Stimulated activated CD4-positive, alpha-beta T cell treated with anti-CD3 and anti-CD28 coated beads, TNF-alpha, amount 100 ng/mL, for 48 hours (primary cell): ENCODE measurements at places on chromosomes 2 and 18.

DNA sequence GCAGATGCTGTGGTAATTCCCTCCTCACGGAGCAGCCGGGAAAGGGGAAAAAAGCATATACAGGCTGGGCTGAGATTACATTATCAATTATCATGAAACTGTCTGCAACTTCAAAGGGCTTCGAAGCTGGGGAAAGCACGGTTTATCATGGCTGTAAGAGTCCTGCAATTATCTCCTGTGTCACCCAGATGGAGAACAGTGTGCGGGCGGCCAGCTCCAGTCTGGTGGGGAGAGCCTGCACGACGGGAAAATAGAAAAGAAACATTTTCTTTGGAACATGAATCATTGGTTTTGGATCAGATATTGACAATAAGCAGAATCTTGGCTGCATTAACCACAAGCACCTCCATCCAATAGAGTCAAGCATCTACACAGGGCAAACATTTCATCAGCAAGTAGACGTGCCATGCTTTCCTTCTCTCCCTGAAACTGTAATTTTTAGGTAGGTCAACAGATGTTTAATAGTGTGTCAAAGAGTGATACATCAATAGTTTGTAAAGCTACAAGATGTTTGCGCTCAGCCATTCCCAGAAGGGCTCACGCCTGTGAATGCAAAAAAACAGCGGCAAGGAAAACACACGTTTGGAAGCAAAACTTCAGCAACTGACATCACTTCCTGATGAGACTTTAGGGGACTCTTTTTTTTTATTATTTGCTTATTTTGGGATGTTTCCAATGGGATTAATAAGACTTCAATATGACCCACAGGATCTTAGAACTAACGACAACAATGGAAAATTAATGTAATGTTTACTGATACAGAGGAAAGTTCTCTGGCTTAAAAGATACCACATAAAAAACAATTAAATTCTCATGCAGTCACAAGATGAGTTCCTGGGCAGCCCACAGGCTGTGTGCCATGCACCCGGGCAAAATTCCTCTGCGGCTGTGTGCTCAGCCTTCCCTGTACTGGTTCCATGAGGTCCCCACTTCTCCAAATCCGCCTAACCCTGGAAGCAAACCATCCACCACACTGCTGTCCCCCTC lies 111.0 kb upstream of the SALL3 start:
- no peak for DNase-seq

GRCh38 chr2:166841679-166842078 lies 46.6 kb upstream of the XIRP2 start:
- DNase-seq = no peak

DNA sequence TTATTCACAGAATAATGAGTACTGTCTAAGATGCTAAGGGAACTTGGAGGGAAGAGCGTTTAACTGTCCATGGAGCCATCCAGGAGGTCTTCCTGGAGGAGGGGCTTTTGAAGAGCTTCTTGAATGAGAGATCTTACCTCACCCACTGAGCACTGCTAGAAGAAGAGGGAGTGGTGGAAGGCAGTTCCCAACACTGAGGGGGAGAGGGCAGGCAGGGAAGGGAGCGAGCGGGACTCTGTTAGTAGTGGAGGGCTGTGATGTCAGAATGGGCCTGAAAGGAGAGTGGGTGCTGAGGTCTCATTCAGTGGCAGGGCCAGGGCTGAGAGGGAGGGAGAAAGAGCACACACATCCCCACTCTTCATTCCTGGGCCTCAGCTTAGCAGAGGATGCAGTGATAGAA lies 65.0 kb downstream of the NCK2 start:
- DNase-seq = no peak

- no peak for DNase-seq
Observed at GRCh38 chr18:57150081-57150480, 3.2 kb downstream of the BOD1L2 start.

DNA sequence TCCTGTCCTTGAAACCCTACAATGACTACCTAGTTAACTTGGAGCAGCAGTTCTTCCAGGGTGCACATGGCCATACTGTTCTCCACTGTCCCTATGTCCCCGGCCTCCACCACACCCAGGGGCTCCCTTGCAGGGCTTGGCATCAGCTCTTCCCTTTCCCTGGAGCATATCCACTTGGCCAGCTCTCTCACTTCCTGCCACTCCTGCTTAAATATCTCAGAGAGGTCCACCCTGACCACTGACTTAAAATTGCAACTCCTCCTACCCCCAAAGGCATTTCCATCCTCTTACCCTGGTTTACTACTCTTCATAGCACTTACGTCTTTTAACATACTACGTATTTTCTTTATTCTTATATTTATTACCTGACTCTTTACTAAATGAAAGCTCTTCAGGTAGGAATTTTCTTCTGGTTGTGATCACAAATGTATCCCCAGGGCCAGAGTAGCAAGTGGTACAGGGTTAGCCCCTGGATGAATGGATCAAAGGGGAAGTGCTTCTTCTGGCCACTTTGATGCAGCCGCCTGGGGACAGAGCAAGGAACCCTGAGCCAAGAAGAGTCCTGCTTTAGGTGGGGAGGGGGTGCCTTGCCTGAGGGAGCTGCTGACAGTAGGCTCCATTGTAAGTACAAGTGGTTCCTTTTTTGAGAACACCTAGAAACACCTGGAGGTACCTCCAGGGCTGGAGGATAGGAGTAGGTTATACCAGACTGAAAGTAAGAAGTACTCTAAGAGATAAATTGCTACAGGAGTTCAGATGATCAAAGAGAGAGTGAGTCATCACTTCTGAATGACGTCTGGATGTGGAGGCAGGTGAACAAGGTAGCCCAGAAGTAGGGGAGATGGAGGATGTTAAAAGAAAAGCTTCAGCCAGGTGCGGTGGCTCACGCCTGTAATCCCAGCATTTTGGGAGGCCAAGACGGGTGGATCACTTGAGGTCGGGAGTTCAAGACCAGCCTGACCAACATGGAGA lies 82.2 kb downstream of the SOCS6 start:
- DNase-seq = no peak

DNA sequence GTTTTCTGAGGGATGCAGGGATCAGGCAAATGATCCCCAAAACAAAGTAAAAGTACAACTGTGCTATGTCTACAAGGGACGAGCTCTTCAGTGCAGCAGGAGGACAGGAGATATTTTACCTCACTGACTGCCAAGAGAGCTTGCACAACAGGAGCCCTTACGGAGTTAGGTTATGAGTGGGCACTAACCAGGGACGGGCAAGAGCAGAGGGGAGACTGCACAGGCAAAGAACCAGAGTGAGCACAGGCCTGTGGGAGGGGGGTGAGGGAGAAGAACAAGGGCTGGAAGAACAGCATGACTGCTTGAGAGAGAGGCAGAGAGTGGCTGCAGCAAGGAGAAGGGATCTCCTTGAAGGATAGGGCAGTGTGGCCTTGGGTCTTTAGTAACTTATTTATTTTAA lies 101.1 kb upstream of the PID1 start:
- DNase-seq = no peak

DNA sequence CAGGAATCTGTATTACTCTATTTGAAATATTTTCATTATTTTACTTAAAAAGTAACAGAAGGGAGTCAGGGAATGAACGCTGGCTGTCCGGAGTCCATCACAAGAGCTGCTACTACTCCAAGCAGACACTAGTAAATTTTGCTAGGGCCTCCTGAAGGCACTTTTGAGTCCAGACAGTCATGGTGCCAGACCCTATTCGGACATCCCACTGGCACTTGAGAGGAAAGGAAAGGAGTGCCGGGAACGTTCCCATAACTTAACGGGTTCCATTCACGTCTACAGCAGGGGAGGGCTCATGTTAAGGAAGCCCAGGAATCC lies 563 bp upstream of the GMCL1 start:
- DNase-seq = no peak

DNA sequence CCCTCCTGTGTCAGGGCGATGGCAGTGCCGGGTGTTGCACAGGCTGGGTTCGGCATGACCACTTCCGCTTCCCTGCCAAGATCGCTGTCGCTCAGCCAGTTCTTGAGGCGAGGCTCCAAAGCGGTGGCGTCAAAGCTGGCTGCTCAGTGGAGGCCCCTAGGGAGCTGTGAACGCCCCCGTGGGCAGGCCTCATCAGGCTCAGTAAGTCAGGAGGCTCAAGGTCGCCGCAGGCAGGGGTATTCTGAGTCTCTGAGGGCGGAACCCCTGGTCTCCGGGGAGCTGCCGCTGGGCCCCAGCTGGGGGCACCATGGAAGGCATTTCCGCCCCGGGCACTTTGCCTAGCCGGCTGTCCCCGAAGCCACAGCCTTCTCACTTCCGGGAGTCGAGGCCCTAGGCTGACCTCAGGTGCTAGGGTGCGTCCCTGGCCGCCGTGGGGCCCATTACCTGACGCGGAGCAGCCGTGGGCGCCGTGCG lies 210.4 kb downstream of the SOCS6 start:
- no peak for DNase-seq

DNA sequence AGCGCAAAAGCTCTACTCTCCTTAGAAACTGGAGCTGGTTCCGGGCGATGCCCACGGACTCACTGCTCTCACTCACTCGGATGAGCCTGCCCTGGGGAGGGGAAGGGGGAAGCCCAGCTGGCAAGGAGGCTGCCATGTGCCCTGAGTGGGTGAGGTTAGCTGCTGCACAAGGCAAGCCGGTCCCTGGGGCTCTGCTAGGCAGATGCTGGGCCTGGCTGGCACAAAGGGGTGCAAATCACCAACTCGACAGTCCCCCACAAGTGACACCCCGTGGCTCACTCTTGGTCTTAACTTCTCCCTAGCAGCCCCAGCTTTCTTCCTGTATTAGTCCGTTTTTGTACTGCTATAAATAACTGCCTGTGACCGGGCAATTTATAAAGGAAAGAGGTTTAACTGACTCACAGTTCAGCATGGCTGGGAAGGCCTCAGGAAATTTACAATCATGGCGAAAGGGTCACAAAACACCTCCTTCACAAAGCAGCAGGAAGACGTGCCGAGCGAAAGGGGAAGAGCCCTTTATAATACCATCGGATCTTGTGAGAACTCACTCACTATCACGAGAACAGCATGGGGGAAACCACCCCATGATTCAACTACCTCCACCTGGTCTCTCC lies 33.2 kb downstream of the ADCY3 start:
- no peak for DNase-seq

- no peak for DNase-seq
Observed at GRCh38 chr18:58396144-58396543, 232.7 kb downstream of the ALPK2 start.

GRCh38 chr2:140808820-140809219 lies 1322.0 kb downstream of the LRP1B start:
- DNase-seq = no peak

- no peak for DNase-seq
Observed at GRCh38 chr18:4450065-4450658, 4.9 kb downstream of the DLGAP1 start.

- DNase-seq = no peak
Observed at GRCh38 chr2:229708335-229708734, 6.0 kb downstream of the DNER start.

GRCh38 chr2:227482638-227483340 lies 10.8 kb downstream of the AGFG1 start:
- DNase-seq = no peak

GRCh38 chr2:118292991-118293390 lies 204.7 kb downstream of the INSIG2 start:
- no peak for DNase-seq

GRCh38 chr2:10169053-10169578 lies 46.6 kb downstream of the RRM2 start:
- no peak for DNase-seq

- DNase-seq = no peak
Observed at GRCh38 chr2:42929546-42930024, 137.2 kb upstream of the HAAO start.

DNA sequence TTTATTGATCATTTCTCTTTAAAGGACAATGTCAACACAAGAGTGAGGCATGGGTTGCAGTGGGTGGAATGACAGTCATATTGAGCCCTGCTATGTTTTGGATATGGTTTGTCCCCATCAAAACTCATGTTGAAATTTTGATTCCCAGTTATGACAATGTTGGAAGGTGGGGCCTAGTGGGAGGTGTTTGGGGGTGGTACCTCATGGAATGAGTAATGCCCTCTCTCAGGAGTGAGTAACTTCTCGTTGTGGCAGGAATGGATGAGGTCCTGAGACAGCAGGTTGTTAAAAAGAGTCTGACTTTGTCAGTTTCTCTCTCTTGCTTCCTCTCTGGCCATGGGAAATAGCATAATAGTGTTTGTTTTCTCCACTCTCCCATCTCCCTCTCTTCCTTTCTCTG lies 345.3 kb downstream of the DCC start:
- DNase-seq = no peak

GRCh38 chr2:217904614-217904965 lies 98.2 kb downstream of the TNS1 start:
- DNase-seq = no peak

GRCh38 chr2:228559774-228560415 lies 378.4 kb upstream of the SPHKAP start:
- no peak for DNase-seq

DNA sequence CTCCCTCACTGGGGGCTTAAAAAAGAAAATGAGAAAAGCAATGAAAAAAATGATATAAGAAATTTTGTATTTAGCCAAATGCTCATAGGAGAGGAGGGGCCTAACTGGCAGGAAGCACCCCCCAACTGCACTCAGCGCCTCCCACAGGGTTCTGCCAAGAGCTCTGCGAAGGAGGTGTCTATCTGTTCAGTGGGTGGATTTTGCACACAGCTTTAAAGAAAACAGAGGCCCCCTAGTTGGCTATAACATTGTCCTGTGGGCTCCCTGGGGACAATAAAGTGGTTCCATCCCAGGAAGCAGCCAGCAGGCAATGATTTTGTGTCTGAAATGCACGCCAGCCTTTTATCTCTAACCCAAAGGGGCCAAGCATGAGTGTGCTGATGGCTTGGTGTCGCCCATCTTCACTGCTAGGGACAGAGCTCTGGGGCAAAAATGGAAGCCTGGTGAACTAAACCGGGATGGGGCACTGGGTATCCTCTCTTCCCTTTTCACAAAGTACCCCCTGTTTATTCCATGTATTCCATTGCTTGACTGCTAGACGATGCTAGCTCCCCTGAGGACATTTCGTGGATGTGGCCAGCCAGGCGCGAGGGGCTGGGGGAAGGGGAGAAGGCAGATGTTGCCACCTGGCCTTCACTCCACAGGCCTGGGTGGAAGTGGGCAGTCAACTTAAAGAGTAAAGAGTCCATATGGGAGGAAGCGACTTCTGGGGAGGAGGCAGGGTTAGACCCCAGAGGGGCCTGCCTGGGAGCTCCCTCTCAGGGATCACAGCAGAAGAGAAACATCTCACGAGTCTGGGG lies 205.7 kb downstream of the CYP26B1 start:
- DNase-seq = no peak

DNA sequence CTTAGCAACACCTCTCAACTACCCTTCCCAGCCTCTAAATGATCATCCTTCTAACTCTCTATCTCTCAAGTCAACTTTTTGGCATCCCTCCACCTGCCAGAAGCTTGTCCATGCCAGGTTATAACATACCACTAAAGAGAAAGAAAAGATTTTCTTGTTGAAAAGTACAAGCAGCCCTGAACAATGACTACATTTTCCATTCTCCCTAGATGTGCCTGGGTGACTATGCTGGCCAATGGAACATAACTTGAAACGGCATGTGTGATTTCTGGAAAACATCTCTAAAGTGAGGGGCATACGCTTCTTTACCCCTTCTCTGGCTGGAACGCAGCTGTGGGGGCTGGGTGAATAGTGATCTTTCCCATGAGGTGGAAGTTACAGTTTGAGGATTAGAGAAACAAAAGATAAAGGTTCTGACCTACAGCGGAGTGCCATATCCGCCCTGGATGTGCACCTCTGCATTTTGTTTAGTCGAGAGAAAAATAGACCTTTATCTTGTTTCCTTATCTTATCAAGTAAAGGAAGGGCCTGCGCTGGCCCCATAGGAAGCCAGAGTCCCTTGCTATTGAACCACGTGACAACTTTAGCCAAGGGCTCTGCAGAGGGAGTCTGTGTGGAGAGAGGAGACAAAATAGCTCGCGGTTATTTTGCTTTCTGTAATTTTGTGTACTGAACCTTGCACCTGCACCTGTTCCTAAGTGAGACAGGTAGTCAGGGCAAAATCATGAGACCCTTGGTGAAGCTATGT lies 436.8 kb downstream of the TGIF1 start:
- no peak for DNase-seq
